Omental fat pad (tissue), 4 donors: ENCODE measurements at places on chromosomes 5 and 9. TPM values are rescaled to one million over a fixed set of nuclear protein-coding genes. Genes with fewer than 3 reads are reported as not detected.
A peak's percentile ranks its signal among the peaks of the same experiment; 100 is the strongest.

DNA sequence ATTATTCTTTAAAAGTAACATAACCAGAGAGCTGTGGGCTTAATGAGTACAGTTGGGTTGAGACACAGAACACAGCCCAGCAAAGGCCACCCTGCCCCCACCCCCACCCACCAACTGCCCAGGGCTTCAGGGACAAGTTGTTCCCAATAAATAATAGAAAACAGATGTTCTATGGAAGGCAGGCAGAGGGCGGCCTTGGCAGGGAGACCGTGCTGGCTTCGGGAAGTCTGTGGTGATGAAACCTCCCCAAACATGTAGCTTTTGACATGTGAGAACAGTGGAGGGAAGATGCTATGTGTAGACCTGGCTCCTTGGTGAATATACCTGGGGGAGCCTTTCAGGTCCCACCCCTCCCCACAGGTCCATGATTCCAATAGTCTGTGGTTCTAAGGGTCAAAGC is 10.0 kb downstream of the TRAF1 start:
- no peak for DNase-seq

GRCh38 chr9:134313470-134313869 is 12.8 kb upstream of the RXRA start:
- DNase-seq = no peak

Gene PRR7
- 1.6 TPM for total RNA-seq

- no peak for DNase-seq
Observed at GRCh38 chr5:42668254-42668653, 88.4 kb upstream of the CCDC152 start.

DNA sequence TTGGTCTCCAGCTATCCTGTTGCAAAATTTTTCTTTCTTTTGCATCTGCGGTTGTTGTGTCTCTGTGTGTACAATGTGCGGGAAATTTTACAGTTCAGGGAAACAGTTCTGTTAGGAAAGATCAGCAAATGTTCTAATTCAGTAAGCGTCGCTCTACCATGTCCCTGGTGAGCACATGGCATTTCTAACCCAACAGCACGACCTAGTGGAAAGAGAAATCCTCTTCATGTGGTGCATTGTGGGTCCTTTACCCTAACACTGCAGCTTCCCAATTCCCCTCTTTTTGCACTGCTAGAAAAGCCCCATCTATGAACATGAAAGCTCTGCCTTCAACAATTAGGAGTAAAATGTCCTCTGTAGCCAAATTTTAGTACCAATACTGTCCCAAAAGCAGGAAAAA is 974.2 kb upstream of the CDH9 start:
- no peak for DNase-seq

- no peak for DNase-seq
Observed at GRCh38 chr9:77667151-77667550, 19.0 kb upstream of the GNA14 start.

Gene NPDC1
- total RNA-seq = 63.6 TPM

GRCh38 chr9:120755810-120756434 is 37.3 kb downstream of the FBXW2 start:
- DNase-seq = peak; percentile 71

Gene KIF4B
- total RNA-seq = not detected

DNA sequence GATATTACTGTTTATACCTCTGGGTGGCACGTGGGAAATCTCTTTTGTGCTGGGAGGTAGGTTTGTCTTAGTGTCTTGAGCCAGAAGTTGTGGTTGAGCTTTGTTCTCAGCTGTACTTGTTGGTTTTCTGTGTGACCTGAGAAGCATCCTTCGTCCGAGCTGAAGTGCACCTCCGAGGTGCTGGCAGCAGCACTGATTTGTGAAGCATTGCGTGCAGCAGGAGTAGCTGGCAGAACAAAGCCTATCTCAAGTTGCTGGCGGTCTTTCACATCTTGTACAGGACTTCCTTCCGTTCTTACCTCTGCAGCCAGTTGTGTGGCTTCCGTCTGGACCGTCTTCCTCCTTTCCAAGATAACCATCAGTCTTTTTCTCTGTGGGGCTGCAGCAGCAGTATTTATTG is 4.3 kb downstream of the PRRC2B start:
- DNase-seq = no peak

Gene F2RL1
- total RNA-seq = 3.0 TPM

GRCh38 chr5:123450640-123451039 is 27.4 kb upstream of the CEP120 start:
- no peak for DNase-seq

Gene ACTBL2
- not detected for total RNA-seq

Gene TMOD1
- 18.4 TPM for total RNA-seq

DNA sequence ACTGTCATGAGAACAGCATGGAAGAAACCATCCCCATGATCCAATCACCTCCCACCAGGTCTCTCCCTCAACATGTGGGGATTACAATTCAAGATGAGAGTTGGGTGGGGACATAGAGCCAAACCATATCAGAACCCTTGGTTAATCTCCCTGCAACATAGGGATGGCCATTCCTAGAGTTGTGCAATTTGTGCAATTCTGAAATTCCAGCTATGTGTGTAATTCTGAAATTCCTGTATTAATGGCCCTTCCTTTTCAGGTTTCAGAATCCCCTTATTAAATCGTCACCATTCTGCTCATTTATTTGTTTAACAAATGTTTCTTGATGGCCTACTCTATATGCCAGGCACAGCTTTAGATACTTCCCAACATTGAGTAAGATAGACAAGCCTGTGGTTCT is 282.6 kb downstream of the SMARCA2 start:
- no peak for DNase-seq

DNA sequence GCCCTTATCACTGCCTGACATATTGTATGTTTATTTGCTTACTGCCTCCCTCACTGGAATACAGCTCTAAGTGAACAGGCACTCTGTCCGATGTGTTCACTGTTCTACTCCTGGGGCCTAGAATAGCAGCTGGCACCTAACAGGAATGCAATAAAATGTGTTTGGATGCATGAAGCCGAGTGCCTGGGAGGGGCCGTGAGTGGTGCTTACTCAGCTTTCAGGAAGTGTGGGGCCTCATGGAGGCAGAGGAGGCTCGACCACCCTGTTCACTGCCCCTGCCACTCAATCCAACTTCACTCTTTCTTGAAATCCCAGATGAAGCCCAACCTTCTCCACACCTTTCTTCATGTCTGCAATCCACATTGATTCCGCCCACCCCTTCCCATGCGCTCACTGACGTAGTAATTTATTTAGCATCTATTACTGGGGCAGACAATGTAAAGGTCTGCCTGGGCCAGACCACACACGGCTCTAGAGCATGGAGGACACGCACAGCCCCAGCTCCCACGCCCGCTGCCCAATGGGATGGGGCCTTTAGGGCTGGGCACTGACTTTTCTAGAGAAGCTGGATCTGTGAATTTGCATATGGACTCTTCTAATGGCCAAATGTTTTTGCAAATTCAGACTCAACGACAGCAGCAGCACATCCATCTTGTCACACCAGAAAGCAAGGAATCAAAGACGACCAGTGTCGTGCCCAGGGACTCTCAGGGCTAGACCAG is 21.3 kb downstream of the TBC1D9B start:
- no peak for DNase-seq

Gene GLIPR2
- total RNA-seq = 13.6 TPM

DNA sequence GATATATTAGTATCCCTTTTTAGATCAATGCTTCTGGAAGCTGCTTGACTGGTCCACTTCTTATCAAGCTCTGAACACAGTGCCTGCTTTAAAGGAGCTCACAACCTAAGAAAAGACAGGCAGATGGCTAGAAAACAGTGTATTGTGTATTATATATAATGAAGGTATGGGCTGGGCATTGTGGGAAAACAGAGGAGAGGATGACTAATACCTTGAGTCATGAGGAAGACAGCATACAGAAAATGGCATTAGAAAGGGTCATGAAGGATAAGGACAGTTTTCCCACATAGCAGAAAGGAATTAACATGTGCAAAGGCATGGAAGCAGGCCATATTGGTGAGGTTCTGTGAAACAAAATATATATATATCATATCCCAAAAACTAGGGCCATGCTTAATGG is 309.6 kb downstream of the MLLT3 start:
- no peak for DNase-seq

DNA sequence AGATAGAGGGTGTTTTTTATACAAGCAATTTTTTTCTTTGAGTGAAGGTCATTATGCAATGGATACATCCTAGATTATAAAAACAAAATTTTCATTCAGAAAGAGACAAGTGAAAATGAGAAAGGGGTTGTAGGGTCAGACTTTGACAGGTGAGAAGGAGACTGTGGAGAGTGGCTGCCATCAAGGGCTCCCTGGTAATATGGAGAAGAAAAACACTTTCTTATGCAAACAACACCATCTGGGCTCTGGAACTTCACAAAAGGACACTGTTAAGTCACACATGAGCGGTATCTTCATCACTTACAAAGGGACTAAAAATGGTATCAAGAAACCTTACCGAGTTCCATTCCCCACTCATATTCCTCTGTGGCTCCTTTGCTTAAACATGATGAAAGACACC is 23.5 kb downstream of the C7 start:
- no peak for DNase-seq

DNA sequence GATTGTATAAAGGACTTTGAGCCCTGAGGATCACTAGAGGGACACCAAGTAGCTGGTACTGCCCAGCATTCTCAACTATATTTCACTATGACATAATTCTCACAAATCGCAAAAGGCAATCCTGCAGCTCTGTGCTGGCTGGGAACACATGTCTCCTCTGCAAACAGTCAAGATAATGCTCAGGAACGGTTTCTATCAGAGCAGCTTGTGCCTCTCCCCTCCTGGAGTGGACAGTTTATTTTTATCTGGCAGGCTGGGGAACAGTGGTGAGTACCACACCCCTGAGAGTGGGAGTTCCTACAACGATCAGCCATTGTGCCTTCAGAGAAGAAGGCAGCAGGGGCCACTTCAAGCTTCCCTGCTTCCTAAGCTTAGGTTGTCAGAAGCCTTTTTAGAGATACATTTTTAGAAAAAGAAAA is 65.8 kb downstream of the ERAP1 start:
- DNase-seq = no peak

Gene CCDC107
- 35.8 TPM for total RNA-seq

DNA sequence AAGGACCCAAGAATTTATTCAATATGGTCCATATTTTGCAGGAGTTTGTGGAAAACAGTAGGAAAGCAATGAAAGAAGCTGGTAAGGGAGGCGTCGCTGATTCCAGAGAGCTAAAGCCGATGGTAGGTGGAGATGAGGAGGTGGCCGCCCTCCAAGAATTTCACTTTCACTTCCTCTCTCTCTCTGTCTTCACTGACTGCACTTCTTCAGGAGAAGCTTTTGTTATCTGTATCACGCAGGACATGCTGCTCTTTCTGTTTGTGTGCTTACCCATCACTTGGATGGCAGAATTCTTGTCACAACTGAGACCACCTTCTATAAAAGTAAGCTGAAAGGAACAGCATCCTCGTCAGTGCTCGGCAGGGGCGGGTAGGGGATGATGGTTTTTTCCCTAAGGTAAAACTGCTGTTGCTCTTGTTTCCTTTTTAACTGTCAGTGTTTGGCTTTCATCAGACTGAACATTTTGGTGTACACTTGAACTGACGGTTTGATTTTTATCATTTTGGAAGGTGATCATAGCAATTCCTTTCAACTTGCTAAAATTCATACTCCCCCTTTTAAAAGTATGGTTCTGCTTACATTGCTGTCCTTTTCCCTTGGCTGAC is 62.4 kb upstream of the FSD1L start:
- no peak for DNase-seq

DNA sequence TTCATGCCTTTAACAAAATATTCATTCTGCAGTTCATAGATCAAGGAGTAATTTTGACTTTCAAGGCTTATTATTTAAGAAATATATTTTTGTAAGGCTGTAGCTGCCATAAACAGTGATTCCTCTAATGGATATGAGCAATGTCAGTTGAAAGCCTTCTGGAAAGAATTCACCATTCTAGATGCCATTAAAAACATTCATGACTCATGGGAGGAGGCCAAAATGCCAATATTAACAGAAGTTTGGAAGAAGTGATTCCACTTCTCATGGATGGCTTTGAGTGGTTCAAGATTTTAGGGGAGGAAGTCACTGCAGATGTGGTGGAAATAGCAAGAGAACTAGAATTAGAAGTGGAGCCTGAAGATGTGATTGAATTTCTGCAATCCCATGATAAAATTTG is 229.1 kb downstream of the DEPDC1B start:
- DNase-seq = no peak

GRCh38 chr9:112997236-112997941 is 14.6 kb downstream of the ZNF883 start:
- DNase-seq = no peak

Gene SLC36A1
- 10.0 TPM for total RNA-seq

Gene PCDHB13
- 3.6 TPM for total RNA-seq

- DNase-seq = no peak
Observed at GRCh38 chr5:41835645-41836044, 34.6 kb downstream of the OXCT1 start.

DNA sequence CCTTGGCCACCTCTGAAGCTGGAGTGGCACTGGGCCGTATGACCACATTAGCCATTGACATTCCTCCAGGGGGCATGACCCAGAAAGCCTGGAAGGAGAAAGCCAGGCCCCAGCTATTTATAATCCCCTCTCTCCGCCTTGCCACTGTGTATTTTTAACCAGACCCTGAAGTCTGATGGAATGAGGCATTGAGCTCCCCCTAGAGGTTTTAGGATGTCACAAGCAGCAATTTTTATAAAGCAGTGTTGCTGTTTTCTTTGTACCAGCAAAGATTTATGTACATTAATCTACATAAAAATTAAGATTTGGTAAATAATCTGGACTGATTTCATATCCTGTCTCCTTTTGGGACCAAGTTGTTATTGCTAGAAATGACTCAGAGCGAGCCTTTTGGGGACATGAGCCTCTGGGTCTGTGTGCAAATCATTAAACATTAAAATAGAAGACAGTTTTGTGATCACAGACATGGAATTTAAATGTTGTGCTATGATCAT is 127.1 kb downstream of the TRIO start:
- no peak for DNase-seq

DNA sequence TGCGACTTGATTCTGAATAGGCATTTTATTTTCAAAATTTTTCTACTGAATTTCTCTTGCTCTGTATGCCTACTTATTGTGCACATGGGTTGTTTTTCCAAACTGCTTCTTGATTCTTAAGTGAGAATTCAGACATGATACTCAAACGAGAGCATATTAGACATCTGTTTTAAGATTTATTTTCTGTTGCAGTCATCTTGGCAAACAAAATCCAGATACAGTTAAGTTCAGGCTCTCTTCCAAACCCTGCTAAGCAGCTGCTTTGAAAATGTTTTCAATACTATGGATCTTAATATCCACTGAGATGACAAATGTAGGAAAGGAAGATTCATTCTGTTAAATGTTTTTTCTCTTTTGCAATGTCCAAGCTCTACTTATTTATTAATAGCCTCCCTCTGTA is 4.5 kb downstream of the TMEM215 start:
- DNase-seq = no peak

GRCh38 chr5:37189355-37189754 is 59.8 kb downstream of the CPLANE1 start:
- DNase-seq = no peak

Gene NRARP
- total RNA-seq = 8.8 TPM

Gene MIGA2
- 19.8 TPM for total RNA-seq

- DNase-seq = no peak
Observed at GRCh38 chr5:22649074-22649473, 204.1 kb downstream of the CDH12 start.

Gene GRIN3A
- not detected for total RNA-seq
